BJ (cell line): ENCODE measurements at places on chromosomes 3 and 15. TPM values are rescaled to one million over a fixed set of nuclear protein-coding genes. Genes with fewer than 3 reads are reported as not detected.

DNA sequence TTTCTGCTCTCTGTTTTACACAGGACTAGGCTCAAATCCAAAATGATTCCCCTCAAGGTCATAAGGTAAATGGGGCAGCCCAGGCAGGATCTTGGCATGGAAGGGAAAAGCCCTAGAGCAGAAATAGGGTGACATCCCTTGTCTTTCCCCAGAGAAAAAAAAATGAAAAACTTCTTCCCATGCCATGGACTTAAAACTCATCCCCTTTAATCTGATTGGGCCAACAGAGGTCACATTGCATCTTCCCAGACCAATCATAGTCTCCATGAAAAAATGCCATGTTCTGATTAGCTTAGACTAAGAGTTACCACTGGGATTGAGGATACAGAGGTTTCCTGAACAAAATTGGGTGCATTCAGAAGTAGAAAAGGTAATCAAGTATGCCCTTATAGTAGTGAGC is 241.3 kb upstream of the LRTM1 start:
- no peak for DNase-seq

Gene SNTN
- polyA plus RNA-seq: not detected in 2 replicates

Gene C3orf85
- polyA plus RNA-seq: not detected in 2 replicates

GRCh38 chr3:118380576-118380975 is 654.1 kb downstream of the IGSF11 start:
- DNase-seq: no peak

GRCh38 chr15:75042730-75043508 is 19.5 kb downstream of the PPCDC start:
- no peak for DNase-seq

DNA sequence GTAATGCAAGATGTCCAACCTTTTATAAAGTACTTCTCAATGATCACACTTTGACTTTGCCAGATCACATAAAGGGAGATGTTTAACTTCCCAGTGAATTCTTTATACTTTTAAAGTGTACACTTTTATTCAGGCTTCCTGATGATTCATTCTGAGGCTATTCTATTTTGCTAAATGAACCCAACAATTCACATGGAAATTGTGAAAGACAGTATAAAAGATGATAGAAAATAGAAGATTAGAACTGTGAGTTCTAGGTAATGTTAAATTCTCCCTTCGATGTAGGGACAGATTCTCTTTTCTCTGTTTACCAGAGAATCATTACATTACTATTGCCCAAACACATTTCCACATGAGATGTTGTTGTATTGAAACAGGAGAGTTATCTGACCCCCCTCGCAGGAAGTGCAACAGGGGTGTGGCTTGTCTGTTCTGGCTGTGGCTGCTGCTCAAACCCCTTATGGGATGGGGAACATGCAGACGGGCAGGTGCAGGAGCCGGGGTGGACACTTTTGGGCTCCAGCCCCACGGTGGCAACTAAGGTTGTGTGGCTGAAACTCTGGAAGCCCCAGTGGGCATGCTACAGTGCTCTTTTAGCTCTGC is 131.3 kb upstream of the LRTM1 start:
- peak; percentile 16 for DNase-seq

DNA sequence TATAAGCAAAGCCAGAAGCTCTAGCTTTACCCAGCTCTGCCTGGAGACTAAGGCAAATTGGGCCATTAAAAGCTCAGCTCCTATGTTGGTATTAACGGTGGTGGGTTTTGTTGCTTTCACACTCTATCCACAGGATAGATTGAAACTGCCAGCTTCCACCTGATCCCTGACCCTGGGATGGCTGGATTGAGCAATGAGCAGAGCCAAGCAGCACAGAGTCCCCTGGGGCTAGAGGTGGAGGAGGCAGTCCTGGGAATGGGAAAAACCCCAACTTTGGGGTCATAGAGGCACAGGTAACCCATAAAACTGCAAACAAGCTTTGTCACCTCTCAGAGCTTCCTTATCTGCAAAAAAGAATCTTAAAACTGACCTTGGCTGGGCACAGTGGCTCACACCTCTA is 6.6 kb downstream of the RHO start:
- no peak for DNase-seq

DNA sequence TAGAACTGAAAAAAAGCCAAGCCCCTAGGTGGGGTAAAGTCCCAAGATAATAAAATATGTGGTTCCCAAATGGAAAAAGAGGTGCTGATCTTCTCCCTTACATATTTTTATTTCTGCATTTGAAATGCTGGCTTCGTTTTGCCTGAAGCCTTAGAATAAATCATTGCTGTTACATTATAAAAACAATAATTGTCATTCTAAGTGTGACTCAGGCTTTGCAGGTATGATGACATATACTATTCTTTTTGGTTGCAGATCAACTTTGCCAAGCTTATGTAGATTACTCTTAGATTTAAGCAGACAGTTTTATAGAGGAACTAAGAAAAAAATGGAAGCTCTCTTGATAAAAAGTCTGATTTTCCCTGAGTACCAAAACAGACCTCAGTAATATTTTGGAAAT is 7.5 kb downstream of the IDH3A start:
- no peak for DNase-seq

Gene CPNE4
- not detected in 2 replicates for polyA plus RNA-seq

GRCh38 chr15:90212221-90213098 is 11.3 kb downstream of the SEMA4B start:
- DNase-seq: no peak

Gene ALPK3
- 0.02 and 0.06 TPM in 2 replicates for polyA plus RNA-seq
